ENCODE measurements at places on chromosomes 1 and 21.
A peak's percentile ranks its signal among the peaks of the same experiment; 100 is the strongest.

- no peak for DNase-seq
These were observed 2.1 kb upstream of the PLA2G2E start for GRCh38 chr1:19925342-19926070.

DNA sequence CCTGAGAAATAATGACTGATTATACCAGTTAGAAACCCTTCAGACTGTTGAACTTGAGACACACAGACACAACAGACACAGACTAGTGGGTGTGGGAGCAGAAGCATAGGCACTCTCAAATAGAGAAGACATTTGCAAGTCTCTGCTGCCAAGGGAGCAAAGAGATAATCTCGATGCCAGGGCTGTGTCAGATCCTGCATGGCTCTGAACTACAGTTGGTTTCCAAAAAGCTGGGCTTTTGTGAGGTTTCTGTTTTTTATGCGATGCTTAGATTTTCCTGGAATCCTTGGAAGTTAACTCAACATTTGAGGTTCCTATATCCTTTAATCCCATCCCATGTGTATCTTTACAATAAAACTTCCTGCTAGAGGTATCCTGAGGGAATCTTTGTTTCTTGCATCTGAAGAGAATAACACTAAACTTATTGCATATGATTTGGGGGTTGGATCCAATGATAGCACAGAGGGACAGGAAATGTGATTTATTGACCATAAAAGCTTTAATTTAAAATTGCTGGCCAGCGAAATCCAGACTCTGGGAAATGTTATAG lies 236.4 kb downstream of the SPATA17 start:
- no peak for DNase-seq

- no peak for DNase-seq
These were observed 26.1 kb downstream of the PADI6 start for GRCh38 chr1:17397910-17398695.

DNA sequence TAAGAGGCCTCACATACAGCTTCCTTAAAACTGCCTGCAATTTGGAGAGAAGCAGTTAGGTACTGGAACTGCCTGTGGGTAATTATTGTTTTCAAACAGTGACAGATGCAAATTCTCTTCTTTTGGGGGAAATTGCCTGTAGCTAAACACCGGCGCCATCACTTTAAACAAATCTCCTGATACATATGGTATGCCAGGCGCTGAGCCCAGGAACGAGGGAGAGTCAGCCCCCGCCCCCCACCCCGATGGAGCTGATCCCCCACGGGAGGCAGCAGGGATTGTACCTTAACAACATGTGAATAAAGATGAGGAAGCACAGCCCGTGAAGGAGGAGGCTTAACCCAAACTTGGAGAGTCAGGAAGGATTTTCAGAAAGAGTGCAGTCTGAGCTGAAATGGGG lies 7.1 kb downstream of the TMEM51 start:
- DNase-seq, result no peak

- no peak for DNase-seq
These were observed 61.5 kb upstream of the WLS start for GRCh38 chr1:68293609-68294366.

DNA sequence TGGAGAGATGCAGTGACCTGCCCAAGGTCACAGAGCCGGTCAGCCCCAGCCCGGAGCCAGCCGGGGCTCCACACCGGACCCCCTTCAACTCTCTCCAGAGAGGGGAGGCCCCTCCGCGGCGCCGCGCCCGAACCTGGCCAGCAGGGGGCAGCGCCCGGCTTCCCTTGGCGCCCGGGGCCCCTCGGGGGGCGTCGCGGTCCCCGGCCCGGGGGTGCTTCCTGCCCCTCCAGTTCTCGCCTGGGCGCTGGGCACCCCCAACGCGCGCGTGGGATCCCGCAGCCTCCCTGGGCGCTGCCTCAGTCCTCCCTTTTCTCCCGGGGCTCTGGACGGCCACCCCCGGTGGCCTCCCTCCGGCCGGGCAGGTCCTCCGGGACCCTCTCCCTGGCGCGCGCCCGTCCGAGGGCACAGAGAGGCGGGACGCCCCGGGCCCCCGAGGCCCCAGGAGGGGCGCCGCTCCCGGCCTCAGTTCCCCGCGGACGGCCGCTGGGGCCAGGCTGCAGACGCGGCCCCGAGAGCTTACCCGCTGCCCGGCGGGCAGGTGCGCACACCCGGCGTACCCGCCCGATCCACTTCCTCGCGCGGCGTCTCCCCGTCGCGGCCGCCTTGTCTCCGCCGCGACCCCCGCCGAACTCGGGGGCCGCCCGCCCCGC lies 406 bp downstream of the HTR1D start:
- DNase-seq, result peak; percentile 69

DNA sequence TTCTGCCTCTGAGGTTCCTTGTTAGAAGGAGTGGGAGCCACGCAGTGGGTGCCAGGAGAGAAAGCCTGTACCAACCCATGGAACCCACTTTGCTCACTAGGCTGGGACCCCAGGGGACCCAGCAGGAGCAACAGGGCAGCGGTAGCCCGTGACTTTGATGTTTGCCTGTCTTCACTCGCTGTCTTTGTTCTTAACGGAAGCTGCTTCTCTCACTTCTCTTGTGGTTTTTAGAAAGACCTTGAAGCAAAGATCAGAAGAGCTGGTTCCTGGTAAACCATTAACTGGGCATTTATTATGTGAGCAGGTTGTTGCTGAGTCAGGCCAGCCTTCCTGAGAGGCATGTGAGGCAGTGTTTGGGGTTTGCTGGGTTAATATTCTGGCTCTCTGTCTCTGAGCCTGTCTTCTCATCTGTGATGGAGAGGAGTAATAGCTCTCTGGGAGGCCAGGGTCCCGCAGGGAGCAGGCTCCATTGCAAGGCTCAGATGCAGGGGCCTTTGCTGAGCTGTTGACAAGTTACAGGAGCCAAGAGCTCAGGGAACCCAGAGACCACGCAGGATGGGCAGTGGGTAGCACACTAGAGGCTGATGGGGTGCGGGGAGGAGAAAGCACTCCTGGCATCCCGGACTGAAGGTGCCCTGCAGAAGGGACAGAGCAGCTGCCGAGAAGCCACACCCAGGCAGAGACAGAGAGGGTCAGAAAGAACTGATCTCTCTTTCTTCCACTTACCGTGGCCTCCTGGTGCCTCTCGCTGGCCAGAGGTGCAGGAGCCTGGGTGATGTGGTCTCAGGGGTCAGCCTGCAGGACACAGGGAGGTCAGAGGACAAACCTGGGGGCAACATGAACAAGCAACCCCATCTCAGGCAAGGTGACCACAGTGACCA lies 367.5 kb upstream of the C1orf174 start:
- DNase-seq, result no peak

DNA sequence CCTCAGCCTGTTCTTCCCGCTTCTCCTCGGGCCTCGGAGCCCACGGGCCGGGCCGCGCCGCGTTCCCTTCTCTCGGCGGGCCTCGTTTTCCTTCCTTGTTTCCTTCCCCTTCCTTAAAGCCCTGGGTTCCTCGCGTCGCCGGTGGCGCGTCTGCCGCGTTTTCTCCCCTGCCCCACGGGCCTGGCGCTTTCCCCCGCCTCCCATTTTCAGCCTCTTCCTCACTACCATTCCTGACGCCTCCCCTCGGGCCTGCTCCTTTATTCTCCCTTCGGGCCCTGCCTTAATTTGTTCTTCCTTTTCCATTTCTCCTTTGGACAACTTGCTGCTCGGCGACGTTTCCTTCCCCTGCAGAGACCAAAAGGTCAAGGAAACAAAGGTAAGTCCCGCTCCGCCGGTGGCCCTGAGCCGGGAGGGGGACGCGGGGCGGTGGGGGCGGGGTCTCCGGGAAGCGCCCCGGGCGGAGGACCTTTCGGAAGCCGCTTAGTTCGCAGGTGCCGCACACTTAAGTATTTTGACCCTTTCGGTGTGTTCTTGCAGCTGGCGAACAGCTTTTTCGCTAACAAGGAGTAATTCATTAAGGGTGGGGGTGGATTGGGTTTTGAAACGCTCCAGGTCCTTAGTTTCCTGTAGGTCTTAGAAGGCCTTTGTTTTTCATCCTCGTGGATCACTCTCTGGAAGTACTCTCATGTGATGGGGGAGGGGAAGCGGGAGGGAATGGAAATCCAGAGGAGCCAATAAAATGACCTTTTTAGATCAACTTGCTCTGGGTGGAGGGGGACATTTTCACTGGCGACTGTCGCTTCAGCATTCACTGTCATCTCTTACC lies 780 bp downstream of the YTHDF2 start:
- peak; percentile 43 for DNase-seq

DNA sequence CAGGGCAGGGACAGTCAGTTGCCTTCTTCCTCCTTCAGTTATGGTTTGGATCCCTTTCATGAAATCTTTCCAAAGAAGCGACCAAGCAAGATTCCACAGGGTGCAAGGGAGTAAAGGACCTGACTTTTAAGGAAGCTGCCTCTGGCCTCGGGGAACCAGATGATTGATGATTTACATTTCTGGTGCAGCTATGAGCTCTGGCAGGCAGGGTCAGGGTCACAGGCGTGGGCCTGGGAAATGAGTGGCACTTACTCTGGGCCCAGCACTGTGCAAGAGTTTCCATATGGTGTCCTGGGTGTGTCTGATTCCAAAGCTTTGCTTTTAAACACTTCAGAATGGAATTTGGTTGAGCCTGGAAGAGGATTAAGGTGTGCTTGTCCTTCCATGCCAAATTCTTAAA lies 7.2 kb upstream of the CRABP2 start:
- DNase-seq, result no peak

GRCh38 chr1:44819196-44819607 lies 10.9 kb downstream of the BTBD19 start:
- DNase-seq, result no peak

- no peak for DNase-seq
These were observed 7.1 kb downstream of the CLIC6 start for GRCh38 chr21:34675871-34676270.

GRCh38 chr1:65623895-65624294 lies 168.8 kb upstream of the PDE4B start:
- no peak for DNase-seq

- no peak for DNase-seq
These were observed 14.5 kb downstream of the ASAP3 start for GRCh38 chr1:23469372-23469982.
